A549 treated with Mapracorat at 1 μM for 4 hours (cell line): ENCODE measurements at places on chromosomes 1 and 21. TPM values are rescaled to one million over a fixed set of nuclear protein-coding genes. Genes with fewer than 3 reads are reported as not detected.

OR11L1 gene
- not detected in 5 replicates for total RNA-seq

PTCH2 gene
- 0.11 to 0.31 TPM (median 0.14 TPM) in 5 replicates for total RNA-seq

TRIM33 gene
- total RNA-seq: 9.2 to 14.5 TPM (median 12.1 TPM) in 5 replicates

DSCAM gene
- not detected in 5 replicates for total RNA-seq

SLAMF1 gene
- total RNA-seq: not detected in 5 replicates

PTGS2 gene
- total RNA-seq: 4.0 to 7.7 TPM (median 6.7 TPM) in 5 replicates
